ENCODE measurements at places on chromosomes 7 and 10. TPM values are rescaled to one million over a fixed set of nuclear protein-coding genes. Genes with fewer than 3 reads are reported as not detected.

INSYN2A gene
- total RNA-seq: not detected

- DNase-seq: peak; percentile 16
These were observed at the start of gene AHR for GRCh38 chr7:17298102-17298839. AHR (plus strand) TSS chr7:17298652; CDS start chr7:17299265, 613 bp downstream.

DNA sequence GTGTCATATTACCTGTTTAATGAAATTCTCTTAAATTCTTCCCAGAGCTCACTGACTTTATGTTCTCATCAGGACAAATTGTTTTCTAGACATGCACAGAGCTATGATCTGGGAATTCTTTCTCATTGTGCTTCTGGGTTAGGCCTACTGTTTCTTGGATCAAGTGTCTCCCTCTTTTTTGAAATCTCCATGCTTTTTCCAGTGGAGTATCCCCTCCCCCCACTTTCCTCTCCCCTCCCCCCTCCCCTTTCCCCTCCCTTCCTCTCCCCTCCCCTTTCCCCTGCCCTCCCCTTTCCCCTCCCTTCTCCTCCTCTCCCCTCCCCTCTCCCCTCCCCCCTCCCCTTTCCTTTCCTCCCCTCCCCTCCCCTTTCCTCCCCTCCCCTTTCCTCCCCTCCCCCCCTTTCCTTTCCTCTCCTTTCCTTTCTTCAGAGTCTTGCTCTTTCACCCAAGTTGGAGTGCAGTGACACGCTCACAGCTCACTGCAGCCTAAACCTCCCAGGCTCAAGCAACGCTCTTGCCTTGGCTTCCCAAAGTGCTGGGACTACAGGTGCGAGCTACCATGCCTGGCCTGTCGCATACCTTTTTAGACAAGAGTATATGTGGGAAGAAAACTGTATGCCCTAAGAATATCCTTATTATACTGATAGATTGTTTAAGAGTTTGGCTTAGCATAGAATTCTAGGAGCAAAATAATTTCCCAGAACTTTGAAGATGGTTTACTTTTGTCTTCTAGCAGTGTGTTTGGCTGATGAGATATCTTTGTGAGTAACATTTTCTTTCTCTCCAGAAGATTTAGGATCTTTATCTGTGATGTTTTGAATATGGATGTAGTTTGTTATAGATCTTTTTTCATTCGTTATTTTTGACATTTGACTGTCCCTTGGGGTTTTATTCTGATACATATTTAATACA lies 2.5 kb downstream of the DYNC2I1 start:
- DNase-seq: no peak

- DNase-seq: peak; percentile 92
These were observed 74.2 kb downstream of the MALSU1 start for GRCh38 chr7:23373151-23374004.

GRCh38 chr7:69780379-69780778 lies 182.1 kb downstream of the AUTS2 start:
- DNase-seq: no peak

Data from OCI-LY7 (cell line).